ENCODE measurements at places on chromosomes 2 and 18.

DNA sequence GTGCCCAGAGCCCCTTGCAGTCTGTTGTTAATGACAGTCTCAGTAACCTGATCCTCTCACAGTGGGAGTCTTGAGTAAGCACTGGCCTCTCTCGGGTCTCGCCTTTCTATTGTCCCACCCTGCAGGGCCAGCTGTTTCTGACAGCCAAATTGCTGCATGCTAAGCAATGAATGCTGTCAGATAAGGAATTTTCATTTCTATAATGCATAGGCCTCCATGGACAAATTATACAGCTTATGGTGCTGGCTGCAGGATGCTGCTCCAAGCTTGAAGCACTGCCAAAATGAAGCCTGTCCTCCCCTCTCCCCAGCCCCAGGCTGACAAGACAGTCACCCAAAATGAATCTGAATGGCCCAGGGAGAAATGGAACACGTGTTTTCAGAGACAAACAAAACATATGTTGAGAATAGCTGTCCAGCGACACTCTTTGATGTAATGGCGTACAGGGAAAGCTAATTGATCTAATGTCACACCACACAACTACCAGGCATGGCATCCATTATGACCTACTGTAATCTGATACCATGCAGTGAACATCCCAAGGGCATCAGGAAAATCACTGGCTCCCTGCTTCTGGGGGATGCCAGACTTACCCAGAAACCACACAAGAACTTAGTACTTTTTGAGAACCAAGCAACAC, 36.8 kb downstream of the ACVR1 start:
- no peak for DNase-seq

GRCh38 chr18:58687871-58688308, 16.6 kb downstream of the MALT1 start:
- DNase-seq = no peak

DNA sequence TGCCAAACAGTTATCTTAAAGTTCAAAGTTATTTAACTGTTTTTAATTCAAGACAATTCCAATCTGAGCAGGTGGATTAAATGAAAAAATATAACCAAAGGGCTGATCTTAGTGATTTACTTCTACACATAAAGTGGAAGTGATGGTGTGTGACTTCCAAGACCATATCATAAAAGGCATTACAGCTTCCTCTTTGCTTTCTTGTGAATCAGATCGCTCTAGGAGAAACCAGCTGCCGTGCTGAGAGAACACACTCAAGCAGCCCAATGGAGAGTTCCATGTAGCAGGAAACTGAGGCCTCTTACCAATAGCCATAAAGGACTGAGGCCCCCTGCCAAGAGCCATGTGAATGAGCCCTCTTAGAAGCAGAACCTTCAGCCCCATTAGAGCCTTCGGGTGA, 197.4 kb downstream of the NBAS start:
- DNase-seq = no peak

DNA sequence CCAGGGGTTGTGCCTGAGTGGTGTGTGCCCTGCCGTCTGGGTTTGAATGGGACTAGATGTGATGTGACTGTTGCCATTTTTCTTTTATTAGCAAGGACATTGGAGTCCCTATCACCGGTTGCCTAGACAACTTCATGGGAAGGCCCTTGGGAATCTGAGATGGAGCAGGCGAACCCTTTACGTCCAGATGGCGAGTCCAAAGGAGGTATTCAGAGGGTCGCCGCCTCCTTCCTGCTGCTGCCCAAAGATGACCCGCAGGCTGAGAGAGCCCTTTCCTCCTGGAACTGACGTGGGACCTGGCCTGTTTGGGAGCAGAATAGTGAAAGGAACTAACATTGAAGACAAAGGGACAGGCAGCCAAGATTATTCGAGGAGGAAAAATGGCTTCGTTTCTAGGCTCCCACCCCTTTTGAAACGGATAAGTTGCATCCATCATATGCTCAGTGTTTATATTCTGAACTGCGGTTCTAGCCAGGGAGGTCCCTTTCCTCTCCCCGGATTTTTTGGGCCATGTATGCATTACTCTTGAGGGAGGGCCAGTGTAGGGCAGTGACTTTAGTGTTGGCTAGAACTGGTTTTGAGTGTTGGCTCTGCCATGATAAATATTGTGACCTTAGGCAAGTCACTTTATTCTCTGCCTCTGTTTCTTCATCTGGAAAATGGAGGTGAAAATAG, 673 bp downstream of the CENPO start:
- DNase-seq = peak; percentile 18

DNA sequence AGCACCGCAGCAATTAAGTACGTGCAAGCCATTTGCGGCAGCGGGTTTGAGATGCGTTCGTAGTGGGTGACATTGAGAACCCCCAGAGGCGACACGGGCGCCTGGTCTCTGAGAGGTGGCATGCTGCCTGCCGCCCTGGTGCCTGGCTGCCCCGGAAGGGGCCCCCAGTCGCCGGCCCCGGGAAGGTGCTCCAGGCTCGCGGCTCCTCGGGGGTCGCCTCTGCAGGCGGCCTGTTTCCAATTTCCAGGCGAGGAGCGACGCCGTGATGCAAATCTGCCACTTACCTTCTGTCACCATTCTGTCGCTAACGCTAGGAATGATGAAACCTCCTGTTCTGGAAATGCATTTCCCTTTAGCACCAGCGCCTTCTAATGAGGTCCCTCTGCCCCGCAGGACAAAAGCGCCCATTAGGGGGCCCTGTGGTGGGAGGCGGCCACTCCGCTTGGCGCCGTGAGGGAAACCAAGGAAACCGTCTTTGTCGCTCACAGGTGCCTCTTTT, 13.0 kb downstream of the KIF5C start:
- no peak for DNase-seq

- no peak for DNase-seq
These were observed 45.8 kb upstream of the OTOS start for GRCh38 chr2:240186191-240186725.

GRCh38 chr2:179580378-179581146, 280.9 kb downstream of the ZNF385B start:
- no peak for DNase-seq

DNA sequence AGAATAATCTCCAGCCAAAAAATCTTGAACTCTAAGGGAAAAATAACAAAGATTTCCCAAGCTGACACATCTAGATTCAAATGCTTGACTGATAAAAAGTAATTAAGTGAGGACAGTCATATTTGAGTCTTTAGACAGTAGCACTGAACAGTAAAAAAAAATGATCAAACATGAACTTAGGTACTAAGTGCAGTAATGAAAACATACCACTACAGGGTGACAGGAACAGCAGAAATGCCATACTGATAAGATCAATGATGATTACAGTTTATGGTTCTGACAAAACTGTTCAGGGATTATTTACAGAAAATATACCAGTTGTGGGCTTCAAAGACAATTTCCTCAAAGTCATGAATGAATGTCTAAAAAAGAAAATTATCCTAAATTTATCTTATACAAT, 80.3 kb downstream of the OSBPL1A start:
- DNase-seq = no peak

DNA sequence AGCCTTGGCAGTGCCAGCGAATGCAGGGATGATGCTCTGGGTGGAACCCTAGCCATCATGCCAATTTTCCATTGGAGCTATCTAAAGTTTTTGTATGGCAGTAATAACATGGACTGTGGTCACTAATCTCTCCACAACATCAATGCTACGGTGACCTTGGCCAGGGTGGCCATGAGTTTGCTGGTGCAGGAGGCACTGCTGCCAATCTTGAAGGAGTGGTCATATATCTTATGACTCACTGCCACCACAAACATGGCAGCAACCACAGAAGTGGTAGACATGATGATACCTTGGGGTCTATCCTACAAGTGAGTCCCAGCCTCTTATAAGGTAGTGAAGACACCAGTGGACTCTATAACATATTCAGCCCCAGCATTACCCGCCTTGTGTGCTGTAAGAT, 104.6 kb downstream of the EVA1A start:
- no peak for DNase-seq

GRCh38 chr18:75073654-75074053, 135.3 kb downstream of the PTGR3 start:
- DNase-seq = no peak

DNA sequence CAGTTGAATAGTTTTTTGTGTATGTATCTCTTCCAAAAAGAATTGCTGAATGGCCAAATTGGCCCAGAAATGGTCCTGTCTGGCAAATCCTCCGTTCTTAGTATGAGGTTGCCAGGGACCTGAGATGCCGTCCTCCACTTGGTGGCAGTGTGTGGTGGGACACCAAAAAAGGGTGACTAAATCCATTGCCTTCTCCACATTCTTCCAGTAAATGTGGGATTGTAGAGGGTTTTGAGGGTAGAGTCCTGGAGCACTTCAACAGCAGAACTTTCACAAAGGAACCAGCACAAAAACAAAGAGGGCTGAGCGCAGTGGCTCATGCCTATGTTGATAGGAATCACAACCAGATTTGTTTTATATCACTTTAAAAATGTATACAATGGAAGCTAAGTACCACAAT, 199.9 kb downstream of the BCL2 start:
- no peak for DNase-seq

DNA sequence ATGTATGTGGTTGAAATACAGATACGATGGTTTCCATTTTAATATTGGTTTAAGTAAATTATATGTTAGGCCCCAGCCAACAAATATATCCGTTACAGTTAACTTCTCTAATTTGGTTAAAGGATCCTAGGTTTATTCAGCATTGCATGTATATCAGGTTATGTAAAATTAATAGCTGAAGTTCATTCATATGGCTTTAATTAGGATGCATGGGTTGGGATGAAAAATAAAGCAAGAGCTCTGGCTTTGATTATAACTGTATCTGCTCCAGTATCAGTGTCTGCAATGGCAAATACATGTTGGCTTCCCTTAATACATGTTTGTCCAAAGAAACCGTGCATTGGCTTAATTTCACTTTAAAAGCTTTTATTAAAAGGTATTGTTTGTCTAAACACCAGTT, 435.7 kb upstream of the SETBP1 start:
- DNase-seq = no peak

DNA sequence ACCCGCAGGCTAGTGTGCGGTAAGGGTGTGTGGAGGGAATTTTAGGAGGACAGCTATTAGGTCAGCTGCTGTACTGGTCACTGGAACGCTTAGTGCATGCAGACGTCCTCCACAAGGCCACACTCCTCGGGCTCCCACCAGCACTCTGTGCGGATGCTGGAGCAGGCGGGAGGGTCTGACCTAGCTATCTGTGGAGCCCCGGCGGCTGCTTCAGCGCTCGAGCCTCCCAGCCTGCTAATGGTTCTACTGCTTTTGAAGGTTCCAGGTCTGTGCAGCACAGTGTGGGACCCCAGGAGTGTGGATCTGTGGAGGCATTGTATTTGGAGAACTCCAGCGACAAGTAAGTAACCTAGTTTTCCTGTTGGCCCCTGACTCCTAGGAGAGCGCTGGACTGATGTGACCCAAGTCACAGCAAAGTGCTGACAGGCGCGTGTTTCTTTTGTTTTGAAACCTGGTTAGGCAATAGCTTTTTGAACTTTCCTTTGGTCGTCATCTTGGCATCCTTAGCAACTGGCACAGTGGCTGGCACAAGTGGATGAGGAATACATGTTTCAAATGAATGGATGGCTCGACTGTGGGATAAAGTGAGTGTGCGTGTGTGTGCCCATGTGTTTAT, 113.5 kb downstream of the ZNF236 start:
- no peak for DNase-seq

GRCh38 chr2:35421485-35421884, 934.1 kb upstream of the CRIM1 start:
- DNase-seq = peak; percentile 33

DNA sequence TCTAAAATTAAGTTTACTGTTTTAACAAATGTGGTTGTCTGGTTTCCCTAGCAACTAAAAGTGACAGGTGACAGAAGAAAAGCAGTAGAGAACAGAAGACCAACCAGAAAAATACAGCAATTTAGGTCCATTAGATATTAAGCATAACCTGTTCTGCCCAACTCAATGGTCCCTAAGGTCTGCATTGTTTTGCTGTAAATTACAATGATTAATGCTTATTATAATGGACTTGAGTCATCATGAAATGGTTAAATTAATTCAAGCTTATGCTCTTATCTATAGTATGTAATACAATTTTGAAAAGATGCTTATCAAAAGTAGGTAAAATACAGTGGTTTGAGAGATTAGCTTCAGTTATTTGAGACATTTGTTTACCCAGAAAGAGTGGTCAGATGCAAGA, 378.0 kb downstream of the GRB14 start:
- DNase-seq = no peak

GRCh38 chr2:16625759-16626158, 39.9 kb downstream of the CYRIA start:
- no peak for DNase-seq

- DNase-seq = peak; percentile 20
These were observed 13.0 kb upstream of the RTN4 start for GRCh38 chr2:55063226-55063625.

DNA sequence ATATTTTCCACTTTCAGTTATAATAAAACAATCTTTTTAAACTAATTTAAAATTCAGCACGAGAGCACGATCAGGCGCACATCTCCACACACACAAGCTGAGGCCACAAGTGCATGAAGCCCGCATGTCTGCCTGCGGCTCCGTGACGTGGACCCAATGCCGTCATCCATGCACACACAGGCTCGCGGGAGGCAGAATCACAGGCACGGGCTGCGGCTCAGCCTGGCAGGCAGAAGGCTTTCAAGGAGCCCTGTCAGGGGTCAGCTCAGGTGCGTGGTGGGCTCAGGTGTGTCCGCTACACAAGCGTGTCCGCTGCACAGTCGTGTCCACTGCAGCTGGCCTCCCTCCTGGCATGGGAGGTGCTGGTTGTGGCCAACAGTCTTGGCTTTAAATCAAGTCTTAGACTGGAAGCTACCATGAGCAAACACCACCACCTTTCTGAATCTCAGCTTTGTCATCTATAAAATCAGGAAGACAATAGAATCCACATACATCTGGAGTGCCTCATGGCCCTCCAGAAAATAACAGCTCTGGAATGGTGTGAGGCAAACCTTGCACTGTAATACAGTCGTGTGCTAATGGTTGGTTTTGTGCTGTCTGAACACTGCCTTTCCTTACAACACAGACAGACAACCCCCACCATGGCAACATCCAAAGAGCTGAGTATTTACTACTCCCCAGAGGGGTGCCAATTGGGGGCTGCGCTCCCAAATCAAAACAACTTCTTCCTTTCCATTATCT, 210.1 kb downstream of the NDUFA10 start:
- no peak for DNase-seq

GRCh38 chr2:11030036-11030435, 118.3 kb downstream of the KCNF1 start:
- no peak for DNase-seq

DNA sequence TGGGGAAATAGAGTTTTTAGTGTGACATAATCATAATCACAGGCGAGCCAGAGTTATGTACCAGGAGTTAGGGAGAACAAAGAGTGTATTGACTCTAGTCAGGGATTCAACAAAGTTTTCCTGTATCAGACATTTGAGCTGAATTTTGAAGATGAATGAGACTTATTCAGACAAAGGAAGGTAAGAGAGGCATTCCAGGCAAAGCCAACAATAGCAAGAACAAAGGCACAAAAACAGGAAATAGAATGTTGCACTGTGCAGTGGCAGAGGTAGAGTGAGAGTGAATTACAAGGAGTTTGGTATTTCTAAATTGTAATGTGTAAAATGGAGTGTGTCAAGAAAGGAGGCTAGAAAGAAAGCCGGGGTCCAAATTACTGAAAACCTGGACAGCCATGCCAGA, 156.2 kb downstream of the CCDC148 start:
- DNase-seq = no peak

GRCh38 chr2:85583667-85584353, 421 bp upstream of the VAMP5 start:
- no peak for DNase-seq

GRCh38 chr18:33576999-33577646, 896 bp upstream of the ASXL3 start:
- DNase-seq = no peak

Measured in MM.1S (cell line).